ENCODE measurements at places on chromosomes 5 and 9.
A peak's percentile ranks its signal among the peaks of the same experiment; 100 is the strongest.

DNA sequence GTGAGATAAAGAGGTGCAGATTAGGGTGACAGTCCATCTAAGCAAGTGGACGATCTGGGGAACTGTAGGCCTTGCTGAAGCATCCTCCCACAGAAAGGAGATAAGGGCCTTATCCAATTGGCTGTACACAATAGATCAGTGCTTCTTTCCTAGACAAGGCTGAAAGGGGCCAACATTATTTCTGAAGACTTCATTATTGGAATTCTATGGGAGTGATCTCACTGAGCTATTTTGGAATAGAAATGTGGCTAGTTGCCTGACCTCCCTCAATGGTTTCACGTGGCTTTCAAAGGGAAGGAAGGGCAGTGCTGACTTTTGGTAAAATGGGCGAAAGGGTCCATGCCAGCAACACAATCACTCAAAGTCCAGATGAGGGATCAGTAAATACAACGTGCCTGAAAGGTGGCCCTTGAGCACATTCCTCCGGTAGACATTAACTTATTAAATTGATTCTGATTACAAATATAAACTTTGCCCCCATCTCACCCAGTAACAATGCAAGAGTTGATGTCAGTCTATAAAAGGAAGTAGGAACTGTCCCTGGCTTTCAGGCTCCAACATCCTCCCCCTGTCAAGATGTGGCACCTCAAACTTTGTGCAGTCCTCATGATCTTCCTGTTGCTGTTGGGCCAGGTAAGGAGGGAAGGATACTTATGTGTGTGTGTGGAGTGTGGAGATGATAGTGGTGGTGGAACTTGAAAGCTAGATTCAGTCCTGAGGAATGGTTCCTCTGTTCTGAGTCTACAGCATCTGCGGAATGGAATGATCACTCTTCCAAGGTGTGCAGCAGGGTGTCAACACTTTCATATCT, at the start of gene LEAP2:
Gene LEAP2, plus strand, starts transcription at position 550 of the 811 bp plus-strand sequence. Its CDS starts 27 bp downstream, at position 577.
- no peak for DNase-seq

GRCh38 chr5:55524816-55525215, 9.9 kb downstream of the PLPP1 start:
- DNase-seq, result no peak

DNA sequence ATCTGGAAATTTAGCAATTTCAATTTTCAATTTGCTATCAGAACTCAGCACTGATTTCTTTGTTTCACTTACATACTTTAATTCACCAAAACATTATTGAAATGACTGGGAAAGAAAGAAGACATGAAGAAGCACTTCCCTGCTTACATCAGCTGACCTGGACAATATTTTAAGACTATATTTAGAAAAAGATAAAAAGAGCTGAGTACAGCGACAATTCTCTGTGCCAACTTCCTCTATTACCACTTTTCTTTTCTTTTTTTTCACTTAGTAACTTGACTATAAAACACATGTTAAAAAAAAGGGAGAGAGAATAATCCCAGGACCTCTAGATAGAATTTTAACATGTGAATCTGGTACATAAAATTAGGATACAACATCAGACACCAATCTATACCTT, 35.6 kb downstream of the MEF2C start:
- no peak for DNase-seq

- DNase-seq, result peak; percentile 53
Observed at GRCh38 chr5:87268126-87268969, 665 bp downstream of the RASA1 start.

DNA sequence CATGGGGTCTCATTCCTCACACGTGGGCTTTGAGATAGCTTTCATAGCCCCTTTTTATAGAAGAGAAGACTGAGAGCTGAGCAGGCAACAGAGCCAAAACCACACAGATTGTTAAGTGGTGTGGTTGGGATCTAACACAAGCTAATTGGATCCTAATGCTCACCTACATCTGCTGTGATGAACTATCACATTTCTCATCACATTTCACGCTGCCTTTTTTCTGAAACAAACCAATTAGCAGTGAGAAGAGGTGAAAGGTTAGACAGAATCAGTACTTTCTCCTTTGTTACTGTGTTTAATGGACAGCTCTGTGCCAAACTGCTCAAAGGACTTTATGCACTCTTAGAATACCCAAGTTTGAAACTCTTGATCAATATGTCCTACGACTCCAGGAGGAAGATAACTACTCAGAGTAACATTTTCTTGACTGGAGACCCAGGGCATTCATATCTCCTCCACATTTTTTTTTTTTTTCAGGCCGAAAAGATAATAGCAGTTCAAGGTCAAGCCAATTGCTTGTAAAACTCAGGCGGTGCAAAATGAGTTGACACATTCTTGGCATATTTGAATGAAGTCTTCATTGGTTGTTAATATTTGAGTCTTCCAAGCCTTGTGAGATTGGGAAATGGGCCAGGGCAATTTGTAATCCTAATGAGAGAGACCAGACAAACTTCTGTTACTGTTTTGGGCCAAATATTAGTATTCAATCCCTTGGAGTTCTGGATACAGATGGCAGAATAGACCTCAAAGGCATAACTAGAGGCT, 138.4 kb downstream of the KCTD16 start:
- no peak for DNase-seq

GRCh38 chr5:9313751-9314150, 232.1 kb downstream of the SEMA5A start:
- no peak for DNase-seq

DNA sequence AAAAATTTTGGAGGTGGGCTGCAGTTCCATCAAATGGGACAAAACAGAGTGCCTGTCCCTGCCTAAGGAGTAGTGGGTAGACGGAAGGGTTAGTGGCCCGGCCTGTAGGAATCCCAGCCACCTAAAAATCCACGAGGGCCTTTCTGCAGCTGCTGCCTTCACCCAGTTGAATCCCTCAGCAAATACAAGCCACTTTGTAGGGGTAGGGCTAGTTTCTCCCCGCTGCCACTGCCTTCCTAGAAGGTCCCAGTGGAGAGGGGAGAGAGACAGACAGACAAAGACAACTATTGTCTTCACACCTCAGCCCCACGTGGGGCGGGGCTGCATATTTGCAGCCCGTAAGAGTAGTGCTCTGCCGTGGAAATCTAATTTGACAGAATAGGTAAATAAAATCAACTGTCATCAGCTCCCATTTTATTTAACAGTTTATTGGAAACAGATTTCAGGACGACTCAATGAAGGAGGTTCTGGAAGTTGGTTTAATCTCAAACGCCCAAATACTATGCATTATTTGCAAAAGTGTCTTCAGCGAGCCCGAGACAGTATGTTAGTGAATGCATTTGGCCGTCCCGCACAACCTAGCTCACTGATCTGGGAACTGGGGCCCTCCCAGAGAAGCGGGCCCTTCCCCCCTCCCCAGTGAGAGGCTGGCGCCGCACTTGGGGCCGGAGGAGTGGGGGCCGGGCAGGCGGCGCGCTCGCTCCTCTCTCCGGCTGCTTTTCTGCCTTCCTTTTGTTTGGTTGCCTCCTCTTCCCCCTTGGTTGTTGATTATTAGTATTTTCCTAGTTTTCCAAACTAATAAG, 67.6 kb upstream of the TBCA start:
- no peak for DNase-seq

DNA sequence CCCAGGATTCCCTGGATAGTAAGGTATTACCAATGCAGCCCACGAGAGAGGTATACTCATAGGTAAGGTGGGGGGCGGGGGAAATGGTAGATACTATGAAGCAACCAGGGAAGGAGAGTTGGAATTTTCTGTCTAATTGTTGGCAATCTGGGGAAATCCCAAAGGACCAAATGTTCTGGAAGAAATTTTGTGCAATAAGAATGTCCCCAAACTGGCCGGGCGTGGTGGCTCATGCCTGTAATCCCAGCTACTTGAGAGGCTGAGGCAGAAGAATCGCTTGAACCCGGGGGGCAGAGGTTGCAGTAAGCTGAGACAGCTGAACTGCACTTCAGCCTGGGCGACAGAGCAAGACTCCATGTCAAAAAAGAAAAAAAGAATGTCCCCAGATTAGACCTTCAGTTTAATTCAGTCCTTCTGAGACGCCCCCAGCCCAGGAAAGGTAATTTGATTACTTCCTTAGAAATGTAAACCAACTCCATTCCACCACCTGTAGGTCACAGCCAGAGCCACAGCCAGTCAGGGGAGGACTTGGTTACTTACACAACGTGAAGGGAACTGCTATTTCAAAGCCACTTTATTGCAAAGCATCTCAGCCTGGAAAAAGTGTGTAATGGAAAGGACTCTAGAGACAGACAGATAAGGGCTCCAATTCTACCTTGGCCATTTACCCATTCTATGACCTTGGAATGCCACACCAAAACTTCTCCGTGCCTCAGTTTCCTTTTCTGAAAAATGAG, 50.0 kb upstream of the KLF4 start:
- DNase-seq, result no peak

GRCh38 chr9:117138231-117138630, 276.6 kb downstream of the ASTN2 start:
- no peak for DNase-seq

- DNase-seq, result no peak
Observed at GRCh38 chr9:20477940-20478620, 144.2 kb downstream of the MLLT3 start.

- DNase-seq, result no peak
Observed at GRCh38 chr9:116928884-116929283, 241.8 kb downstream of the TRIM32 start.

DNA sequence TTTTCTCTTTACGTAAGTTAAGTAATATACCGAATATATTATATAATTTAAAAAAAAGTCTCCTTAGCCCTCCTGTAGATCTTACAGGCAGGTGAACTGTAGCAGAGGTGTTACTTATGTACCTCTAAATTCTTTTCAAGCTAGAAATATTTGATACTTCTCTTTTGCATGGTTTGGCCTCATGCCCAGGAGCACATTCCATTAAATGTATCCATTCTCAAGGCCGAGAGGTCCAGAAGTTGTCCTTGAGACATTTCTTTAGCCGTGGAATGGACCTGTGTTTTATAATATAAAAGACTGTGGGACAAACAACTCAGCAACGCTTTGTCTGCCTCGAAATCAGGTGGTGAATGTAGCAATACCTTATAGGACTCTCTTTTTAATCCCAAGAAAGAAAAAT, 184.5 kb downstream of the TRIO start:
- DNase-seq, result no peak

DNA sequence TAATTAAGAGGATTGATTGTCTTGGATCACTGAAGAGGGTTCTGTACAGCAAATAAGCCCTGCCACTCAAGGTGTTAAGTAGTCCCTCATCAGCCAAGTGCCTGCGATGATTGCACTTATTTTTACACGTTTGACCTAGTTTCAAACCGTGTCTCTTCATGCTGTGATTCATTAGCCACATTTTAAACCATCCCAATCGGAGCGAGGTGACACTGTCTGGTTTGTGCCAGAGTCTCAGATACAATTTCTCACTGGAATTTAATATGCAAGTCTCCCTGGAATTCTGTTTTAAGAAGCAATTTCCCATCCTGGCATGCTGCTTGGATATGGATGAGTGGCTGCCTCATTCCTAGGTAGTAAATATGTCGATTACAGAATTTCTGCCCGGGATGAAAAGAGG, 1.6 kb downstream of the INSYN2B start:
- DNase-seq, result no peak

DNA sequence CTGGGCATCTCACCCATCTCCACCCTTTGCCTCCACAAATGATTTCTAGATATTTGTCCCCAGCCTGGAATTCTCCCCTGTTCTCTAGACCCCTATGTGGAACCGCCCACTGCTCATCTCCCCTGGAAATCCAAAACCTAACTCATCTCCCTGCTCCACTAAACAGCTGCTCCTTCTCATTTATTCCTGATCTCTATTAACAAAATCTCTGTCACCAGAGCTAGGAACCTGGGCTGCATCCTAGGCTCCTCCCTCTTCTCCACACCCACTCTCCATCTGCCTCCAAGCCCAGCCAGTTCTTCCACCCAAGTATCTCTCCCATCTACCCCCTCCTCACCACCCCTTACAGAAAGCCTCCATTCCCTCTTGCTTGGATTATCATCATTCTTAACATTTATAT, 24.0 kb upstream of the SYNPO start:
- no peak for DNase-seq

- DNase-seq, result no peak
Observed at GRCh38 chr5:19369561-19369960, 618.4 kb downstream of the CDH18 start.

- DNase-seq, result peak; percentile 81
Observed at GRCh38 chr9:93134015-93134739, at the start of gene NINJ1. TSS of gene NINJ1 (minus strand) at chr9:93134251. CDS start at chr9:93134217, 34 bp downstream.

DNA sequence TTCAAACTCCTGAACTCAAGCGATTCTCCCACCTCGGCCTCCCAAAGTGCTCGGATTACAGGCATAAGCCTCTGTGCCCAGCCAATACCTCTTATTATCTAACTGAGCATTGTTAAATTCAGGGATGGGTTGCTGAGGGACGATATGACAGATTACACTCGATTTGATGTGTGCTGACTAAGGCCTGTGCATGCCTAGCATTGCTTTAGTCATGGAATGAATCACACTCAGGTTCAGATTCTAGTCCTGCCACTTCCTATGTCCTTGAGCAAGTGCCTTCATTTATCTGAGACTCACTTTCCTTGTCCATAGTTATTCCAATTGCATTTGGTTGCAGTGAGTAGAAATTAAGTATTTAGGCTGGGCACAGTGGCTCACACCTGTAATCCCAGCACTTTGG, 19.5 kb downstream of the THBS4 start:
- DNase-seq, result no peak

- DNase-seq, result no peak
Observed at GRCh38 chr5:69034898-69035297, 58.9 kb upstream of the SLC30A5 start.

GRCh38 chr5:102625928-102626327, 127.1 kb upstream of the SLCO6A1 start:
- no peak for DNase-seq

- DNase-seq, result no peak
Observed at GRCh38 chr5:78691084-78691960, 42.8 kb upstream of the LHFPL2 start.

DNA sequence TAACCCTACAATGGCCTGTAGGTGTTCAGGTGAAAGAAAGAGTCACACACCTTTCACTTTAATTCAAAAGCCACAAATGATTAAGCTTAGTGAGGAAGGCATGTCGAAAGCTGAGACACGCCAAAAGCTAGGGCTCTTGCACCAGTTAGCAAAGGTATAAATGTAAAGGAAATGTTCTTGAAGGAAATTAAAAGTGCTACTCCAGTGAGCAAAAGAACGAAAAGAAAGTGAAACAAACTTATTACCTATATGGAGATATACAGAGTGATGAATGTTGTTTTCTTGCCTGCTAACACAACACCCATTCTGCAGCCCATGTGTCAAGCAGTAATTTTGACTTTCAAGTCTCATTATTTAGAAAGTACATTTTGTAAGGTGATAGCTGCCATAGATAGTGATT, 254.2 kb upstream of the SLC24A2 start:
- DNase-seq, result no peak

GRCh38 chr9:89631384-89631783, 26.6 kb downstream of the GADD45G start:
- DNase-seq, result no peak

GRCh38 chr5:73746608-73747007, 120.6 kb downstream of the ARHGEF28 start:
- DNase-seq, result no peak

Data from stimulated activated CD8-positive, alpha-beta memory T cell treated with anti-CD3 and anti-CD28 coated beads, Interleukin-15, amount 100 ng/mL, for 4 hours (primary cell).